Naive thymus-derived CD4-positive, alpha-beta T cell (primary cell): ENCODE measurements at places on chromosomes 1 and 21. TPM values are rescaled to one million over a fixed set of nuclear protein-coding genes. Genes with fewer than 3 reads are reported as not detected.

The ACOT11 gene
- polyA plus RNA-seq: 0.06 TPM

The LORICRIN gene
- polyA plus RNA-seq: not detected

The AKR1A1 gene
- 92.6 TPM for polyA plus RNA-seq

The OR2G6 gene
- polyA plus RNA-seq: not detected

The CDCA8 gene
- polyA plus RNA-seq: 1.0 TPM

The TEDDM1 gene
- 0.07 TPM for polyA plus RNA-seq

The ENSA gene
- 60.0 TPM for polyA plus RNA-seq

The CASQ1 gene
- polyA plus RNA-seq: not detected

The ARMH1 gene
- 32.8 TPM for polyA plus RNA-seq

The LCE1E gene
- polyA plus RNA-seq: not detected

The OR2L13 gene
- 0.17 TPM for polyA plus RNA-seq

The TFF1 gene
- polyA plus RNA-seq: not detected

The FCRL4 gene
- not detected for polyA plus RNA-seq

The RGS1 gene
- polyA plus RNA-seq: 14.3 TPM

The GBP5 gene
- polyA plus RNA-seq: 30.0 TPM

The FAM151A gene
- not detected for polyA plus RNA-seq

The CELA3B gene
- not detected for polyA plus RNA-seq

The HFM1 gene
- polyA plus RNA-seq: not detected
